ENCODE measurements at places on chromosomes 2 and 18. TPM values are rescaled to one million over a fixed set of nuclear protein-coding genes. Genes with fewer than 3 reads are reported as not detected.

Gene COMMD1
- 36.4 TPM for total RNA-seq

Gene LAMA1
- total RNA-seq = not detected

Gene TUBB8B
- not detected for total RNA-seq

Gene DPP4
- 7.1 TPM for total RNA-seq

Gene FIGLA
- total RNA-seq = not detected

Gene CCDC121
- total RNA-seq = 4.3 TPM

Gene RTN4
- 212 TPM for total RNA-seq

Gene RNF125
- total RNA-seq = 7.9 TPM

Gene ACMSD
- total RNA-seq = not detected

Gene AMER3
- total RNA-seq = not detected

Gene RFX8
- total RNA-seq = not detected

Gene SKOR2
- total RNA-seq = not detected

DNA sequence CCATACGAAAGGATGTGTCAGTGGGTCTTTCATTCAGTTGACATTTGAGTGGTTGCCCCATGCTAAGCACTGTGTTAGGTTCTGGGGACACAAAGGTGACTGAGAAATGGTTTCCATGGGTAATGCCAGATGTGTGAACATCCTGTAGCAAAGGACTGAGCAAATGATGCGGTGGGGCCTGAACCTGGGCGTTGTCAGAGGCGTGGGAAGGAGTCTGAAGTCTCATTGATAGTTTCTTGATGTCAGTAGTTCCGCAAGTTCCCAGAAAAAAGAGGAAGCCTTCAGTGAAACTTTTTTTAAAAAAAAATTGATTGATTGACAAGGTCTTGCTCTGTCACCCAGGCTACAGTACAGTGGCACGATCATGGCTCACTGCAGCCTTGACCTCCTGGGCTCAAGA, 56.9 kb downstream of the LIMS1 start:
- no peak for DNase-seq

GRCh38 chr2:216936954-216937357, 77.1 kb upstream of the TNP1 start:
- DNase-seq = no peak

GRCh38 chr2:162013514-162014475, 60.2 kb downstream of the DPP4 start:
- DNase-seq = no peak

DNA sequence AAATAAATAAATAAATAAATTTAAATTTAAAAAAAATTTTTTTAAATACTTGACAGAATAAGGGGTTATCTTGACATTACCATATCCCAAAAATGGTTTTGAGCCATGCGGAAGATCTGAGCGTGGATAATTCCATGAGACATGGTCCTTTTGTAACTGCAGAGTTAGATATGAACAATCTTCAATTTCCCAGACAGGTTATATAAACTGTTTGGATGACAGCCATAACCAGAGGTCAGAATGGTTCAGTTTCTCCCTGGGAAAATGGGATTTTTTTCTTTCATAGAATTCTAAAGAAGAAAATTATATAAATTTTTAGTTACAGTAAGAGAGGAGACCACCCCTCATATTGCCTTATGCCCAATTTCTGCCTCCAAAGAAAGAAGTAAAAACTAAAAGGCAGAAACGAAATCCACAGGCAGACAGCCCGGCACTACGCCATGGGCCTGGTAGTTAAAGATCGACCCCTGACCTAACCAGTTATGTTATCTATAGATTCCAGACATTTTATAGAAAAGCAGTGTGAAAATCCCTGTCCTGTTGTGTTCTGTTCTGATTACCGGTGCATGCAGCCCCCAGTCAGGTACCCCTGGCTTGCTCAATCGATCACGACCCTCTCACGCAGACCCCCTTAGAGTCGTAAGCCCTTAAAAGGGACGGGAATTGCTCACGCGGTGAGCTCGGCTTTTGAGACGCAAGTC, 3.0 kb downstream of the GALM start:
- DNase-seq = no peak

DNA sequence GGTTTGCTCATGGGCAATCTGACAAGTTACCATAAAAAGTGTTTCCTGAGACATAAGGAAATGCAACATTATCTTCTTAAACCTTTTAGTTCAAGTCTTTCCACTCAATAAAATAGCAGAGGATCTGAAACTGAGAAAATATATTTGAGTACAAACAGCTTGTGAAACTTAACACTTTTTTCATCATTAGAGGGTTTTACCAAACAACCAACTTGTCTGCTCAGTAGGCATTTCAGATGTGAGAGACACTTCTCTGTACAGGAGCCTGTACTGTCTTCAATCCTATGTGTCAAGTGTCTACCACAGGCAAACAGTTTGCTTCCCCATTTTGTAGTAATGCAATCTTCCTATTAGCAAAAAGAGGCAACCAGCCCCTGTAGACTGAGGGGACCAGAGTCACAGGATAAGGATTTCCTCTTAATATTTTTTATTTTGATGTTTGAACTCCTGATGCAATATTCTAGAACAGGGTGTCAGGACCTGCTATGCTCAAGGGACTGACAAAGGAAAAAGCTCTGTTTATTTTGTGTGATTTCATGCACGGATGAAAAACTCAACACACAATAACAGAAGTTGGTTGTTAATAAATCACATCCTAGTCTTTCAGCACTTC, 159.1 kb upstream of the LHCGR start:
- DNase-seq = no peak

DNA sequence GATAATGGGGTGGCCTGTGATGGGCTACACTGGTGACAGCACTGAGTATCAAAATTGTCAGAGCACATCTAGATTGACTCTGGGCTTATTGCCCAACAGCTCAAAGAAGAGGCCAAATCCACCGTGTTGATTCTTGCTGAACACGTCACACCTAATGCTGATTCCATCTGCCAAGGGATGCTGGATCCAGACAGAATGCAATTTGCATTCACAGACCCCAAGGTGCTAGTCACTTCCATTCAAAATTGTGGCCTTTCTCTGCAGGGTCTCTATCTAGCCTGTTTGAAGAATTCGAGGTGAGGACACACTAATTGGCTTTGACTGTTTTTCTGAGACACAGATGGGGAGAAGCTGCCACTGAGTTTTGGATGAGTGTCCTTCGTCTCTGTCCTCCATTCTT, 13.5 kb upstream of the GPR39 start:
- no peak for DNase-seq

GRCh38 chr2:52314231-52314630, 1282.3 kb upstream of the NRXN1 start:
- no peak for DNase-seq

DNA sequence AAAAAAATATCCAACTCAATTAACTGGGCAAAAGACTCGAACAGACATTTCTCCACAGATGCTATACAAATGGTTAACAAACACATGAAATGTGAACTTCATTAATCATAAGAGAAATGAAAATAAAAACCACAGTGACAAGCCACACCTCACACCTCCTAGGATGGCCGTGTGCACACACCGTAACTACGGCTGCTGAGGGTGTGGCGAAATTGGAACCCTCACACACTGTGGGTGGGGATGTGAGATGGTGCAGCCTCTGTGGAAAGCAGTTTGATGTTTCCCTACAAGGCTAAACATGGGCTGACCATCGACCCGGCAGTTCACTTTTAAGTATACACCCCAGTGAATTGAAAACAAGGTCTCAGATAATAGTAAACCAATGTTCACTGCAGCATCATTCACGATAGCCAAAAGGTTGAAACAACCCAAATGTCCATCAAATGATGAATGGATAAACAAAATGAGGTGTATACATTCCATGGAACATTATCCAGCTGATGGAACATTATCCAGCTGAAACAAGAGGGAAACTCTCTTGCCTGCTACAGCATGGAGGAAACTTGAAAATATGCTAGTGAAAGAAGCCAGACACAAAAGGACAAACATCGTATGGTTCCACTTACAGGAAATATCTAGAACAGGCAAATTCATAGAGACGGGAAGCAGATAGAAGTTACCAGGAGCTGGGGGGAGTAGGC, 32.2 kb downstream of the ZAP70 start:
- no peak for DNase-seq

- no peak for DNase-seq
These were observed 76.6 kb upstream of the DDX18 start for GRCh38 chr2:117737846-117738245.

DNA sequence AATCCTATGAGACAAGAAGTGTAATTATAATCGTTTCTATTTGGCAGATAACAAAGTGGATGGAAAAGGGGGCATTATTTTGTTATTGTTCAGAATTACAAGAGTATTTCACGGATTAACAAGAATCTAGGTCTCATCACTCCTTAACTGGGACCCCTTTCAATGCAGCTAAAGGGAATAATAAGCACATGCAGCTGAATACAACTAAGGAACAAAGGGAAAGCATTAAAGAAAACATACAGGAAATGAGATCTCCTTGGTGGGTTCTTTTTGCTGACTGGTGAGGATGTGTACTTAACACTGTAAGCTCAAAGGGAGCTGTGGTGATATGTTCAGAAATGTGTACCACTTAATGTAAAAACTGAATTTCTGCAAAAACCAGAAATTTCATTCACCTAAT, 140.5 kb upstream of the WDSUB1 start:
- no peak for DNase-seq

DNA sequence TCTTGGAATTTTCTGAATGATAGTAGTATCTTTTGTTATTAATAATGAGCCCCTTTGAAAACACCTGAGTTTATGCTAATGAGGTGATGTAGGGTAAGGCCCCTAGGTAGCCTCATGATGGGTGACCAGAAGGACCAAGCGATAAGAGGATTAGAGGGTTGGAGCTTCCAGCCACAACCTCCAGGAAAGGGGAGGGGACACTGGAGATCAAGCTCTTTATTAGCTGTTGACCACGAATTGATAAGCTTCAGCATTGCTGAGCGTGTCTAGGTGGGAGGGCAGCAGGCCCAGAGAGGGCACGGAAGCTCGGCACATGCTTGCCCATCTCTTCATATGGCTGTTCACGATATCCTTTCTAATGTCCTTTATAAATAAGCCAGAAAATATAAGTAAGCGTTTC, 39.0 kb downstream of the KIAA2012 start:
- no peak for DNase-seq

DNA sequence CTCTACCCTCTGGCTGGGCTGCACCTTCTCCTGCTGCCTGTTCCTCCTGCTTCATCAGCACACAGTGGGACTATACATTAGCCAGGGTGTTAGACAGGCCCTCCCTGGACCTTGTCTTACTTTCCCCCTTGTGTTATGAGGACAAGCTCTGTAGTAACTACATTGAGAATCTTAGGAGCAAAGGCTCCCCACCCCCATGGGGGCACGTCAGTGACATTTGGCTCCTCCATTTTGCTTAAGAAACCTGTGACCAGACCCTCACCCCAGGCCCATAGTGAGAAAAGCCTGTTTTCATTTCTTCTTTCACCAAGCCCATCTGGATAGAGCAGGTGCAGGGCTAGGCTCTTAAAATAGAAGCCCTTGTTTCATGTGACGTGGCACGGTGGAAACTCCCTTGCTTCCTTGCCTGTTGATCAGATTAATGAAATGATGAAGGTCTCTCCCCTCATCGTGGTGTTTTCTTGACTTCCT, 146.7 kb downstream of the RPIA start:
- peak; percentile 57 for DNase-seq

DNA sequence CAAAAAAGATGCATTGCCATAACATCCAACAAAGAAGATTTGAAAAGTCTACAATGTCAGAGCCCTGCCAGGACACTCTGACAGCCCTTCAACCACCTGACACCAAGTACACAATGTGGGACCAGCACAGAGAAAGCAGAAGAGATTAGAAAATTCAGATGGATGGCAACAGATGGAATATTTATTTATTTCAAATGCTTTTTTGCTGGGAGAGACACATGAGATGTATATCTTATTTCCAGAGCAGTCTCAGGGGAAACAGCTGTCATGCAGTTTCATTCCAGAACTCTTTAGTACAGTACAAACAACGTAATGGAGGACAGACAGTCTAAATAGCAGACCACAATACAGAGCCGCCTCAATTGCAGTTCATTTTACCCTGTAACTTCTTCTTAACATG, 110.1 kb downstream of the MAIP1 start:
- DNase-seq = no peak

- DNase-seq = no peak
These were observed 30.6 kb upstream of the EPC2 start for GRCh38 chr2:148614014-148614321.

- DNase-seq = no peak
These were observed 180.3 kb downstream of the ANKRD44 start for GRCh38 chr2:197130318-197130717.

GRCh38 chr2:197606180-197606579, 69.2 kb downstream of the RFTN2 start:
- DNase-seq = no peak

GRCh38 chr2:238899386-238899785, 51.5 kb downstream of the TWIST2 start:
- DNase-seq = no peak

DNA sequence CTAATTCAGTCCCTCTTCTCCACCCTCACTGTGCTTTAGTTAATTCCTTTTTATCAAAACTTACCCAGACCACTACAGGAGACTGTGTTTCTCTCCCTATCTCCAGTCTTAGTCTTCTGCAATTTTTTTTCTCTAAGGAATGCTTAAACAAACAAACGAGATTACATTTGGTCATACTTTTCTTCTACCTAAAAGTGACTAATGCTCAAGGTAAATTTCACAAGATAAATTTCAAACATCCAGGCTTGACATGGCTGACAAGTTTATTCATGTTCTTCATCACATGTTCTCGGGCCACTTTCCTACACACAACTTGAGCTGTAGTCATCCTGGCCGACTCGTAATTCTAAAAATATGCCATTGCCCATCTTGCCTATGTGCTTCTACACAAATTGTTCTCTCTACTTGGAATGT, 23.2 kb upstream of the ACSL3 start:
- no peak for DNase-seq

- DNase-seq = no peak
These were observed 199.8 kb upstream of the NRP2 start for GRCh38 chr2:205482399-205483081.

- peak; percentile 64 for DNase-seq
These were observed 3.1 kb downstream of the PAIP2B start for GRCh38 chr2:71223767-71224333.

GRCh38 chr18:11005528-11005927, 143.8 kb downstream of the PIEZO2 start:
- DNase-seq = peak; percentile 16

DNA sequence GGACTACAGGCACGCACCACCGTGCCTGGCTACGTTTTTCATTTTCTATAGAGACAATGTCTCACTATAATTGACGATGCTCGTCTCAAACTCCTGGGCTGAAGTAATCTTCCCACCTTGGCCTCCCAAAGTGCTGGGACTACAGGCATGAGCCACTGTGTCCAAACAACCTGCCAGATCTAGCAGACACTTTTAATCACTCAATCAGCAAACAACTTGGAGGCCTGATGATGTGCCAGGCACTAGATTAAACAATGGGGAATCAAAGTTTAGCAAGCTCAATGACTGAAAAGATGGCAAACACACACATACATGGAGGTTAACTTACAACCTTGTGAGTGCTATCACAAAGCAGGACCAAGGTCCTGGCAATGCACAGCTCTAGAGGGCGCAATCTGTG, 29.8 kb upstream of the RMP24 start:
- no peak for DNase-seq

- no peak for DNase-seq
These were observed 143.5 kb downstream of the B3GNT2 start for GRCh38 chr2:62339413-62339812.

GRCh38 chr2:60152226-60152833, 401.1 kb downstream of the BCL11A start:
- DNase-seq = no peak
